ENCODE measurements at places on chromosomes 1 and 21. TPM values are rescaled to one million over a fixed set of nuclear protein-coding genes. Genes with fewer than 3 reads are reported as not detected.

MIGA1 gene
- total RNA-seq, result 19.1 TPM

ERO1B gene
- 6.4 TPM for total RNA-seq

GPR52 gene
- 3.2 TPM for total RNA-seq

KCNJ9 gene
- not detected for total RNA-seq

CD53 gene
- total RNA-seq, result not detected

DCDC2B gene
- not detected for total RNA-seq

ZYG11A gene
- not detected for total RNA-seq

NAV1 gene
- 24.8 TPM for total RNA-seq

CA6 gene
- total RNA-seq, result not detected

SDHB gene
- total RNA-seq, result 70.1 TPM

RCAN3 gene
- total RNA-seq, result 15.3 TPM

PGLYRP4 gene
- total RNA-seq, result 0.38 TPM

SNAP47 gene
- 39.4 TPM for total RNA-seq

PLEKHA6 gene
- total RNA-seq, result 94.9 TPM

EVI5 gene
- total RNA-seq, result 29.5 TPM

CFAP141 gene
- not detected for total RNA-seq

PHACTR4 gene
- total RNA-seq, result 58.0 TPM

KRTAP23-1 gene
- total RNA-seq, result not detected

ZBTB17 gene
- 22.1 TPM for total RNA-seq

ITLN2 gene
- total RNA-seq, result not detected

TNNI3K gene
- total RNA-seq, result not detected

CHODL gene
- total RNA-seq, result not detected

KCNH1 gene
- not detected for total RNA-seq

CALML6 gene
- total RNA-seq, result 0.59 TPM

MATN1 gene
- not detected for total RNA-seq

CDKN2C gene
- total RNA-seq, result 40.2 TPM

MTARC1 gene
- 21.3 TPM for total RNA-seq

GJC2 gene
- 1.2 TPM for total RNA-seq

KCNE1 gene
- total RNA-seq, result not detected

BRDT gene
- not detected for total RNA-seq

C1QB gene
- total RNA-seq, result not detected

ILDR2 gene
- 0.91 TPM for total RNA-seq

ZNF697 gene
- total RNA-seq, result 4.8 TPM

CYP2J2 gene
- 17.0 TPM for total RNA-seq

CYP4A11 gene
- total RNA-seq, result not detected

RNU5D-1 gene
- not detected for total RNA-seq

SLC22A15 gene
- total RNA-seq, result 5.0 TPM

SPOCD1 gene
- total RNA-seq, result 8.4 TPM

DNAJC28 gene
- total RNA-seq, result 2.0 TPM

XCL2 gene
- total RNA-seq, result not detected

IL20 gene
- not detected for total RNA-seq

TFF3 gene
- not detected for total RNA-seq

SH3BGR gene
- 3.2 TPM for total RNA-seq

NHLH1 gene
- total RNA-seq, result 1.6 TPM

HEYL gene
- 0.27 TPM for total RNA-seq

GJA9 gene
- total RNA-seq, result 0.56 TPM

MINDY1 gene
- 17.2 TPM for total RNA-seq

ZMYND12 gene
- 0.83 TPM for total RNA-seq

NBPF3 gene
- 6.7 TPM for total RNA-seq

All from Calu3 (cell line).